ENCODE measurements at places on chromosomes 16 and 17. TPM values are rescaled to one million over a fixed set of nuclear protein-coding genes. Genes with fewer than 3 reads are reported as not detected.

DNA sequence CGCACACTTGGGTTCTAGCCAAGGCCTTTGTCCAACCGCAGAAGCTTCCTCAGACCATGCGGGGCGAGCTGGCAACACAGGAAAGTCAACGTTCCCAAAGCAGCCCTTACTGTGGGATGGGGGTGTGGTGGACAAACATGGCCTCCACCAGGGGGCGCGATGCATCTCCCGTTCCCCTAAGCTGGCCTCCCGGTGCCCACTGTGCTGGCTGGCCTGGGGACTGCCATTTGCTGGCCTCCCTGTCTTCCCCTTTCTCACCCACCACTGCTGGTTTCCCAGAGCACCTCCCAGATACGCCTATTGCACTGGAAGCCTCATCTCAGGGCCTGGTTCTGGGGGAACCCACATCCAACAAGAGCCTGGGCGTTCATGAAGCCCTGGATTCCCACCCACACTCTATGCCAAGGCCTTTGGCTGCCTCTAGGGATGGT, 145.3 kb downstream of the IRF8 start:
- DNase-seq = peak; percentile 12

GRCh38 chr16:85645021-85645589, 32.0 kb downstream of the GSE1 start:
- DNase-seq = no peak

DNA sequence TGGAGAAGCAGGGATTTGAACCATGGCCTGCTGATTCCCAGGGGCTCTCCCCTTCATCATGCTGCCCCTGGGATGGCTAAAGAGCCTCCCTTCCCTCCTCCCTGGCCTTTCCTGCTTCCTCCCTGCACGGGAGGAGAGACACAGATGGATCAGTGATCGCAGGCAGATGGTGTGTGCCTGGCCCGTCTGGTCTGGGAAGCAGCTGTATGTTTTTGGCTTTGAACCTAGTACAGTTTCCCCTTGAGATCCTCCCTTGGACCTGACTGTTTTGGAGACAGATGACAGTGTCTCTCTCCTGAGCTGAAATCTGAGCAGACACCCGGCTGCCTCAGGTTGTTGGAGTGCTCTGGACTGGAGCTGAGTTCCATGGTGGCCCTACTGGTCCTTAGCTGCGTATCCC, 29.0 kb upstream of the ATP2C2 start:
- DNase-seq = no peak

DNA sequence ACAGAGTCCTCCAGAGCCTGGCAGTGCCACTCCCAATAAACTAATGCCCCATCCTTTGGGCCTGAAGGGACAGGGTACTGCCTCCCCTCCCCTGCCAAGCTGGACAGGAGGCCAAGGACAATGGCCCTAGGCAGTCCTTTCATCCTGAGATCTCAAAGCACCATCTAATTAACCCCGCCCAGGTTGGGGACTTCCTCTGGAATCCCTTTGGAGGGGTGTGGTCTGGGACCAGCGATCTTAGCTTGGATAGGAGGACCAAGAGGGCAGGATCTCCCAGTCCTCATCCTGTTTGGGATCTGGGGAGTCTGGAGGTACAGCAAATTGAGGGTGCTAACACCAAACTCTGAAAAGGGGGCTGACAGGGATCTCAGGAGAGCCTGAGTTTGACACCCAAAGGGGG, 18.2 kb upstream of the SP6 start:
- no peak for DNase-seq

DNA sequence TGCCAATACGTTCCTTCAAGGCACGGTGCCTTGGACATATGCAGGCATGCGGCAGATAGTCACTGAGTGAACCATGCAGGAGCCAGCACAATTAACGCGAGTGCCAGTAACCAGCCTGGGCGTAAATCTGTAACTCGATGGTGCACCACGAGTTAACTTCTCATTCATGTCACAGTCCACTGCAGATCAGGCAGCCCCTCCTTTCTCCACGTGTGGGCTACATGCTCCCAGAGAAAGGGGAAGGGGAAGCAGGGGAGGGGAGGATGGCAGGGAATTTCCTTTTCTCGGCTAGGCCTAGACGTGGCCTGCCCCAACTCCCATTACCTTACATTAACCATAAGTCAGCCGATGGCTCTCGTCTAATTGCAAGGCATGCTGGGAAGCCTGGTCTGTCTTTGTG, 287.9 kb downstream of the CPPED1 start:
- DNase-seq = no peak

Gene VASN
- 5.7 TPM for total RNA-seq

Gene TSNAXIP1
- total RNA-seq = 0.39 TPM
